ENCODE measurements at places on chromosomes 2 and 18.

DNA sequence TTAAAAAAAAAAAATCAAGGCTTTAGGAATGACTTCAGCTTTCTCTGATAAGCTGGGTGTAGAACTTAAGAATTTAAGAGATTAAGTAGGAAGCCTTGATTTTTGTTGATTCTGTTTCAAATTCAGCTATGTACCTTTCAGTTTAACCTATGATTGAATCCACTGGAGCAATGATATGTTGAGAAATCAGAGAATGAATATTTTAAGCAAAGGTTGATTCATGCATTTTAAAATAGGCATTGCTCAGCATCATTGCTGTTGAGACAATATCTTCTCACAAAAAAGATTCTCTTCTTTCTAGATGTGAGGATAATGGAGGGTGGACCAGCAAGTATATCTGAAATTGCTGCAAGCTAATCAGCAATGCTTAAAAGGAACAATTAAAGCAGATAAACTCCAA, 109.8 kb downstream of the MAP3K20 start:
- H3K36me3 ChIP-seq, result no peaks in the 10 kb centered on the region
- H3K27me3 ChIP-seq, result no peaks in the 10 kb centered on the region
- H3K27ac ChIP-seq, result peak overlapping the region; percentile 91
- no peak for DNase-seq

DNA sequence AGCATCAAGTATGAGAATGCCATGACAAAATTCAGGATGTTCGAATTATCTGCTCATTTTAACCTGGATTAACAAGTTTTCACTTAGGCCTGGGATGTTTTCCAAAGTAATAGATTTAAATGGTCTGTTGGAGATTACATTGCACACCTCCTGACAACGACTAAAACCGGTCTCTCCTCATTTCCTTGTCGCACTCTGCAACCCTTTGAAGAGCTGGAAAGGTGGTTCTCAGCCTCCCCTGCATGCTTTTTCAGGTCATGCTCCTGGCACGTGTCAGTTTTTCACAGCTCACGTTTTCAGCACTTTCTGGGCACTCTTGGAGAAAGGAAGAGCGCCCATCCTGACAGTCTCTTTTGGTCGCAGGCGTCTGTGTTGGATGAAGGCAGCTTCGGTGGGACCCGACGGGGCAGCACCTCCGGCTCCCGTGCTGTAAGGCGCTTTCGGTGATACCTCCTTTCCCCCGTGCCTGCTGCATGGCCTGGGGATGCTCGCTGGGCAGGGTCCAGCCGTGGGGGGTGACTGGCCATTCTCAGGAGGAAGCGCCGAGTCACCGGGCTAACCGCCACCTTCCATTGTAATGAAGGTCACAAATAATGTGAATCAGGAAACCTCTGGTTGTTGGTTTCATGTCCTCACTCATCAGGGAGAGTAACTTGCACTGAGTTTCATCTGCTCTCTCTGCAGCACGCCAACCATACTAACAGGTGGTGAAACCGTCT, 63.5 kb upstream of the RBM44 start:
- no peaks in the 10 kb centered on the region for H3K27me3 ChIP-seq
- H3K27ac ChIP-seq, result peak overlapping the region; percentile 9
- DNase-seq, result no peak
- peaks cover 4% of the 10 kb centered on the region for H3K36me3 ChIP-seq
- peaks cover 37% of the 10 kb centered on the region for H3K4me1 ChIP-seq
- no peak overlapping the region for H3K4me3 ChIP-seq

DNA sequence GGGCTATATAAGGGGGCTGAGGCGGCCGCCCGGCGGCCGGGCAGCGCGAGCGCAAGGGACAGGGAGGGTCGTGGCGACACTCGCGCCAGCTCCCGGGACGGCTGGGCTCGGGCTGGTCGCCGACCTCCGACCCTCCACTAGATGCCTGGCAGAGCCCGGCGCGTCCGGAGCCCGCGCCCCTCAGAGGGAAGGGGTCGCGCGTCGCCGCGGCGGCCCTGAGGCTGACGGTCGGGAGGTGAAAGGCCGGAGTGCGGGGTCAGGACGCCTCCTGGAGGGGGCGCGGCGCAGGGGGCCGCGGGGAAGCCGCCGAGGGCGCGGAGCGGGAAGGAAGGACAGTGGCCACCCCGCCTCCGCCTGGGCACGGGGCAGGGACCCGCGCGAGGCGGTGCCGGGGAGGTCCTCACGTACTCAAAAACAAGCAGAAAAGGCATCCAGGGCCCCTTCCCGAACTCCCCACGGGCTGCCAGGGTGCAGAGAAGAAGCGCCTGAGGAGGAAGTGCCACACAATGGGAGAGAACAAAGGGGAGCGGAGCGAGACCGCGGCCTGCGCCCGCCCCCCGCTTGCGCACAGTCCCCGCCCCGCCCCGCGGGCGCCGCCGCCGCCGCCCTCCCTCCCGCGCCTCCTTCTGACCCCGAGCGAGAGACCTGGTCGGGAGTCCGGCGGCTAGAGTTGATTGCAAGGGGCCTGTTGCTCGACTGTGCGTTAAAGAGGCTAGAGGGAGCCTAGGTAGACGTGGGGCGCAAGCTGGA, 776 bp upstream of the KLF7 start:
- H3K27me3 ChIP-seq, result no peaks in the 10 kb centered on the region
- DNase-seq, result peak; percentile 12
- peaks cover 12% of the 10 kb centered on the region for H3K4me1 ChIP-seq
- peak overlapping the region; percentile 100 for H3K27ac ChIP-seq

- H3K4me1 ChIP-seq, result no peaks in the 10 kb centered on the region
- no peak for DNase-seq
- H3K4me3 ChIP-seq, result no peak overlapping the region
- H3K27me3 ChIP-seq, result no peaks in the 10 kb centered on the region
- H3K36me3 ChIP-seq, result no peaks in the 10 kb centered on the region
Observed at GRCh38 chr2:43444989-43445645, 150.7 kb downstream of the THADA start.
